ENCODE measurements at places on chromosomes 1 and 21. TPM values are rescaled to one million over a fixed set of nuclear protein-coding genes. Genes with fewer than 3 reads are reported as not detected.

Gene CD164L2
- not detected for total RNA-seq

Gene IFFO2
- 4.4 TPM for total RNA-seq

Gene SOX13
- total RNA-seq: 12.4 TPM

Gene NUAK2
- 1.2 TPM for total RNA-seq

Gene DCDC2B
- total RNA-seq: not detected

Gene SLC9C2
- total RNA-seq: not detected

Gene CCDC181
- 0.56 TPM for total RNA-seq

Gene A3GALT2
- total RNA-seq: not detected

Gene WLS
- 93.2 TPM for total RNA-seq

Gene SPATA45
- not detected for total RNA-seq

Gene TMEM200B
- 2.3 TPM for total RNA-seq

Gene E2F2
- 0.35 TPM for total RNA-seq

Gene FCRL5
- total RNA-seq: 0.11 TPM

Gene APOBEC4
- total RNA-seq: not detected

Gene LHX8
- not detected for total RNA-seq

Gene HMCN1
- 5.7 TPM for total RNA-seq

Gene HES2
- not detected for total RNA-seq

Gene BTG3
- total RNA-seq: 4.2 TPM

Gene RYR2
- total RNA-seq: 744 TPM

Gene AMY1C
- total RNA-seq: not detected

Gene UBL4B
- not detected for total RNA-seq

Gene SLC1A7
- total RNA-seq: 0.08 TPM

Gene TMEM9
- total RNA-seq: 20.7 TPM

Gene SPRR1B
- total RNA-seq: not detected

Gene GJA9
- total RNA-seq: not detected

Gene PLA2G2C
- total RNA-seq: not detected

Gene USP33
- 22.0 TPM for total RNA-seq

Gene FAM3B
- not detected for total RNA-seq

Gene CR1L
- not detected for total RNA-seq

Gene C8B
- total RNA-seq: not detected

Gene CD247
- total RNA-seq: 0.54 TPM

Gene SHE
- total RNA-seq: 11.0 TPM

Gene HFM1
- 2.1 TPM for total RNA-seq

Gene GABPA
- total RNA-seq: 15.5 TPM

Gene MAP1LC3C
- 0.24 TPM for total RNA-seq

Gene IL20
- not detected for total RNA-seq

Gene TOR3A
- total RNA-seq: 10.1 TPM

Gene GBP5
- 1.7 TPM for total RNA-seq

Gene OR2L2
- not detected for total RNA-seq

Gene CD2
- total RNA-seq: 0.51 TPM

Gene HUNK
- total RNA-seq: 0.19 TPM

Gene GPR25
- total RNA-seq: not detected

Gene TRIM63
- 229 TPM for total RNA-seq
